Left lobe of liver (tissue), 2 donors: ENCODE measurements at places on chromosomes 7 and 10.

GRCh38 chr7:29109358-29109757 lies 37.0 kb downstream of the CPVL start:
- DNase-seq: no peak

DNA sequence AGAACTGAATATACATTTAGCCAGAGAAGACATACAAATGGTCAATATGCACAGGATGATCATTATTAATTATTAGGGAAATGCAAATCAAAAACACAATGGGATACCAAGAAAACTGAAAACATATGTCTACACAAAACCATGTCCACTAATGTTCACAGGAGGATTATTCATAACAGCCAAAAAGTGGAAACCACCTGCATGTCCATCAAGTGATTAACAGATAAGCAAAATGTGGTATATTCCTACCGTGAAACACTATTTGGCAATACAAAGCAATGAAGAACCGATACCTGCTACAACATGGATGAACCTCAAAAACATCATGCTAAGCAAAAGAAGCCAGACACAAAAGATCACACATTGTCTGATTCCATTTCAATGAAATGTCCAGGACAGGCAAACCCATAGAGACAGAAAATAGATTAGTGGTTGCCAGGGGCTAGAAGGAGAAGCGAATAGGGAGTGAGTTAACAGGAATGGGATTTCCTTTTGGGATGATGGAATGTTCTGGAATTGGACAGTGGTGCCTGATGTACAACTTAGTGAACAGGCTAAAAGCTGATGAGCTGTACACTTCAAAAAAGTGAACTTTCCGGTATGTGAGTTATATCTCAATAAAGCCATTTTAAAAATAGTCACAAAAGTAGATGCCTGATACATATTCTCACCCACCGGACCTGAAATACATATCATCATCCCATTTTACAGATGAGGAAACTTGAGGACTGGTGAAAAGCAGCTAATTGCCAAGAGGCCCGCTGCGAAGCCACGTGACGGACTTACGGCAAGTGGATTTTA lies 33.6 kb downstream of the HIPK2 start:
- no peak for DNase-seq

GRCh38 chr7:94907811-94908322 lies 473 bp downstream of the PPP1R9A start:
- DNase-seq: no peak

GRCh38 chr10:29120216-29120615 lies 168.7 kb upstream of the LYZL1 start:
- DNase-seq: no peak

DNA sequence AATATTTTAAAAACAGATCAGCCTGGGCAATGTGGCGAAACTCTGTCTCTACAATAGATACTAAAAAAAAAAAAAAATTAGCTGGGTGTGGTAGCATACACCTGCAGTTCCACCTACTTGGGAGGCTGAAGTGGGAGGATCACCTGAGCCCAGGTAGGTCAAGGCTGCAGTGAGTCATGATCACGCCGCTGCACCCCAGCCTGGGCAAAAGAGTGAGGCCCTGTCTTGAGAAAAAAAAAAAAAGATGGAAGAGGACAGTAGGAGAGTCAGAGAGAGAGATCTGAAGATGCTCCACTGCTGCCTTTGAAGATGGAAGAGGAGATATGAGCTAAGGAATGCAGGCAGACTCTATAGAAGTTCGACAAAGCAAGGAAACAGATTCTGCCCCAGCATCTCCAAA lies 181.9 kb downstream of the CALN1 start:
- DNase-seq: no peak

GRCh38 chr10:43903451-43903850 lies 254.8 kb upstream of the ZNF32 start:
- no peak for DNase-seq

GRCh38 chr10:113960617-113961181 lies 83.0 kb upstream of the ADRB1 start:
- no peak for DNase-seq

DNA sequence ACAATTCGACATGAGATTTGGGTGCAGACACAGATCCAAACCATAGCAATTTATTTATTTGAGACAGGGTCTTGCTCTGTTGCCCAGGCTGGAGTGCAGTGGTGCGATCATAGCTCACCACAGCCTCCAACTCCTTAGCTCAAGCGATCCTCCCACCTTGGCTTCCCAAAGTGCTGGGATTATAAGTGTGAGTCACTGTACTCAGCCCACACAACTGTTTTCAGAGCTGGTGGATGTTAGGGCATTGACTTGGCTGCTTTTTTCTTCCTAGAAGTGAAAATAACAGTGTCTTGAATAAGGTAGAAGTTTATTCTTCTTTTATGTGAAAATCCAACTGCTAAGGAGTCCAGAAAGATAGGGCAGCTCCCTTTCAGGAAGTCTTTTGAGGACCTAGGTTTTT lies 132.1 kb downstream of the CCDC3 start:
- no peak for DNase-seq

DNA sequence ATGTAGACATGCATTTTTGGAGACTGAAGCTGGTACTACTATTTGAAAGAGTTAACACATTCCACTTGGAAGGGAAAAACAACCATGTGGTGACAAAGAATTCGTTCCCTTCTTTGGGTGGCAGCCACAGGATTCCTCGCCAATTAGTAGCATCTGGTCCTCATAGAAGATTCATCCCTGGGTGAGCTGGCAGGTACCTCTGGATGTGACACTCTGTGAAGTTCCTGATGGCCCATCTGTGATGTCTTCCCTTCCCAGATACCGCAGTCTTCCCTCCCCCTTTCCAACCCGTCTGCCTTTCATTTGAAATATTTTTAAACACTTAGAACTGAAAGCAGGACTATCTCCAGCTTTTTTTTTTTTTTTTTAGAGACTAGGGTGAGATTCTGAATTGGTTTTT lies 569.5 kb downstream of the TYW1 start:
- DNase-seq: no peak

DNA sequence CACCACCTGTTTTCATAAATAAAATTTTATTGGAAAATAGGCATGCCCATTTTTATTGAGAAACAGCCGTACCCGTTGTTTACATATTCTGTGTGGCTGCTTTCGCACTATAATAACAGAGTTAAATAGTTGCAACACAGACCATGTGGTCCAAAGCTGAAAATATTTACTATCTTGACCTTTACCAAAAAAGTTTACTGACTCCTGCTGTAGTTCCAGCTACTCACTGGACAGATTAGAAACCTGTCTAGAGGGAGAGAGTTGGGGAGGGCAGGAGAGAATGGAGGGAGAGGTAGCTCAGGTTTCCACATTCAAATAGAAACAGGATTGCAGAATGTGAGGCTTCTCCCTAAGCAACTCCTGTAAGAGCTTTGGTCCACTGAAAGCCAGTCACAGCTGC lies 55.1 kb upstream of the GLCCI1 start:
- DNase-seq: no peak

GRCh38 chr10:113056030-113056429 lies 106.0 kb downstream of the TCF7L2 start:
- DNase-seq: no peak

DNA sequence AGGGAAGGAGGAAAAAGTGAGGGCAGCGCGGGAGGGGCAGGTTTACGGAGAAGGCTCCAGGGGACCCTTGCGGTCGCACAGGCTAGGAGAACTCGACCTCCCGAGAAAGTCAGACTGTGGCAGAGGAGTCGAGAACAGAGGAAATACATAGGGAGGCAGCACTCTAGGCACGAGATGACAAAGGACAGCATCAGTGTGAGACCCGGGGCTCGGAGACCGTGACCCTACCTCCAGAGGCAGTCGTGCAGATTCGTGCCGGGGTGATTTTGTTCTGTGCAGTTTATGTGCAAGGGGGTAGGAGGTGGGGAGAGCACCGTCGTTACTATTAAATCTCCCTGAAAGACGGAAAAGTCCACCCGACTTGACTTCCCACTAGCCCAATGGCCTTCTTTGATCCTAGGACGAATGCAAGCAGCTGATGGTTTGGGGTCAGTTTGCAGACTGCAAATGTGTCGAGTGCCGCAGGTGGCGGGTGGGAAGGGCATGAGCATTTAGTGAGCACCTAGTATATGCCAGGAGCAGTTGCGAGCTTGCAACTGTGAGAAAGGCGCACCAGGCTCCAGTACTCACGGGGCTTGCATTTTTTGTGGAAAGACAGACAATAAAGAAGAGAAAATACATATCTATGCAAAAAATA lies 674 bp upstream of the OSBPL3 start:
- no peak for DNase-seq

DNA sequence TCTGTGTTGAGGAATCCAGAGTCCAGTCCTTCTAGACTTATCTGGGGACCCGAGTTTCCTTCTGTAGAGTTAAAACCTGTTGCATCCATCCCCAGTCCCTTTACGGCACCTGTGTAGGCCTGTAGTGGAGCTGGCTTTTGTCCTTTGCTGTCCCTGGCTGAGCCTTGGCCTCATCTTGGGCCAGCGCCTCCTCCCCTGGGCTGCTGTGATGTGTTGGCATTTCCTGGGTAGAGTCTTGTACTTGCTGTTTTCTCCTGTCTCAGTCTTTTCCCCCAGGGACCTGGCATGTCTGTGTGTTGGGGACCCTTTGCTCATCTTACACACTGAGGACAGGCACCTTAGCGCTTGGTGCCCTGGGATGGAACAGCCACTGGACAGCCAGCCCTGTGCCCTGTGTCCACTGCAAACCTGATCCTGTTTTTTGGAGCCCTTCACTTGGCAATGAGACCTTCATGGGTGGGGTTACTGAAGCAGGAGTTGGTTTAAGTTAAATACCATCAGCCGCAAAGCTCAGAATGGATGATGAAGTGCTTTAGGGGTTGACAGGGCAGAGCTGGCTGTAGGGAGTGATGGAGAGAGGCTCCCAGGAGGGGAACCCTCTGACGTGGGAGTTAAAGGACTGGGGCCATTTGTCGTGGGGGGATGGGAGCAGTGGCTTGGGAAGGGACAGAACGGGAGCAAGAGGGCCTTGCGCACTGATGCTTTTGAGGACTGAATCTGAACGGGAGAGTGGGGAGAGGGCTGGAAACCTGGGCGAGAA lies 50.9 kb downstream of the CUX1 start:
- no peak for DNase-seq

DNA sequence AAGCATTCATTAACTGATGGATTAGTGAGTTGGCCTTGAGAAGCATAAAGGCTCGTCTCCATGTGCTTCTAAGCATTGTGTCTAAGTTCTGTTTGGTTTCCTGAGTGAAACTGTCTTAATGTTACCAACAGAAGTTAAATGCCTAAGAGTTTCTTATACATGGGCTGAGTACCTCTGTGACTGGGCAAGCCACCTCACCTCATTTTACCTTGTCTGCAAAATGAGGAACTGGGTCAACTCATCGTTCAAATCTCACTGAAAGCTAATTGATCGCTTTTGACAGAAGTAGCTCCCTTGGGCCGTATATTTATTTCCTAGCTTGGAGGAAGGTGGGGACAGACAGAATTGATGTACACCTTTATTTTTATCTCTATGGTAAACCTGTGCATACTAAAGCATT lies 88.9 kb downstream of the TCF7L2 start:
- DNase-seq: no peak

DNA sequence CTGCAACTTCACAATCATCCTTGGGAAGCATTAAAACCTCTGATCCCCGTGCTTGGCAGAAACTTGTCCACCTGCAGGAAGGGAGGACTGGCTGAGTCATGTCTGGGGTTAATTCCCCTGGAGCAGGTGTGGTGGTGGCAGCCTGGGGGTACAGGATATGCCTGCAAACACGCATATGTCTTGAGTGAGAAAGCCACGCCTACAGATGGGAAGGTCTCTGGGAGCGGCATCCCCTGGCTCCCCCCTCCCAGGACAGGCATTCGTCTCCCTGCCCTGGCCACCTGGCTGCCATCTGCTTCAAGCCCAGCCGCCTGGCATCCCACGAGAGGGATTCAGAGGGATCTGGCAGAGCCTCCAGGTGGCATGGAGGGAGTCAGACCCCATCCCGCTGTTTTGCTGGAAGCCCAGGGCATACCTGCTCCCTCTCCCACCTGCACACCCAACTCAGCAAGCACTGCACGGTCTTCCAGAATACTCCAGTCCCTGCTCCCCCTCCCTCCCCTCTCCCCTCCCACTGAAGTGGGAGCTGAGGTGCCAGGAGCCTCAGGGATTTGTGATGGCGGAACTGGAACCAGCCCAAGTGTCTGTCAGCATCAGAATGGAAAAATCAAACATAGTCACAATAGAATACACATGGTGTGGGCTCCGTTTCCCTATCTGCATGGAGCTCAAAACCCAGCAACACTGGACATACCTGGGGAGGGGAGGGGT lies 61.0 kb downstream of the CAMK2B start:
- no peak for DNase-seq

- no peak for DNase-seq
These were observed 522 bp downstream of the CCL24 start for GRCh38 chr7:75813084-75813483.

GRCh38 chr7:193481-194251 lies 1.3 kb downstream of the FAM20C start:
- no peak for DNase-seq

DNA sequence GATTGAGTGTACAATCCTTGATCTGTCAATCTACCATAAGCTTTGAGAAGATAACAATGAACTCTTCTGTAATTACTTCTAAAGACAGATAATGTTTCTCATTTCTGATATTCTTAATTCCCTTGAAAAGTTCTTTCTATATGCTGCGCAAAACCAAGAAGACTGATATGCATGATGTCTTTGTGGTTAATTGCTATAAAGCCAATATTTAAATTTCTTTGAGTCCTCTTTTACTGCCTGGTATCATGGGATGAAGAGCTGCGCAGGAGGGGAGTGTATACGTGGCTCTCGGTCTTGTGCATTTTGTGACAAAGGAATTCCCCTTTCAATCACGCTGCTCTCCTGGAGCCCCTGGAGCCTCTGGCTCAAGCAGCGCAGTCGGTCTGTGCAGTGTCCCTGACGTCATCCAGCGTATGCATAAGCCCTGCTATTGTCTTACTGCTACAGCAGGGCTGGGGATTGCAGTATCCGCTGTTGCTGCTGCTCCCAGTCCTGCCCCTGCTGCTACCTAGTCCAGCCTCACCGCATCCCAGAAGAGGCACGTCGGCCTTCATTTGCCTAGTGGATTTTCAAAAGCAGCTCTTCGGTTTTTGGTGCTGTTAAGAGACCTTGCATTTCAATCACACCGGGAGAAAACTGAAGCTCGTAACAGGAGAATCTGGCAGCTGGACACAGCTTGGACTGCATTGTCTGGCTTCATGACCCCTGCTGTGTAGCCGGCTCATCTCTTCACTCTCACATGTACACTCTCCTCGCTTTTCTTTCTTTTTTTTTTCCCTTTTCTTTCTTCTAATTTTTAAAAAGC lies 66.7 kb downstream of the ST7 start:
- no peak for DNase-seq

GRCh38 chr10:35074266-35074665 lies 15.9 kb downstream of the CUL2 start:
- no peak for DNase-seq

DNA sequence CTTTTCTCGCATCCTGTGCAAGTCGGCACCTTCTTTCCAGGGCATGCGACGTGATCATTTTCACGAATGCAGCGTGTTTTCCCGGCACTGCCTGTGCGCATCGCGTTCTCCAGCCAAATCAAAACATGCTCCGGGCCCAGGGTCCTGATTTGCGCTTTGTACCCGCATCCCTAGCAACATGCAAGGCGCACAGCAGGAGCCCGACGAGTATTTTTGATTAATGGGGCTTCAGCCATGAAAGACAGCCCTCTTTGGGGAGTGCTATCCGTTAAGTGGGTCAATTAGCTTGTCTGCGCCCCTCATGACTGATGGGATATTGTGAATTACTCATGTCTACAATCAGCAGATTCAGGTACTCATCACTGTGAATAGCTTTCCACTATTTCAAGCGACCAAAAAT lies 243.3 kb upstream of the RNF32 start:
- no peak for DNase-seq
